ENCODE measurements at places on chromosomes 5 and 9.
A peak's percentile ranks its signal among the peaks of the same experiment; 100 is the strongest.

DNA sequence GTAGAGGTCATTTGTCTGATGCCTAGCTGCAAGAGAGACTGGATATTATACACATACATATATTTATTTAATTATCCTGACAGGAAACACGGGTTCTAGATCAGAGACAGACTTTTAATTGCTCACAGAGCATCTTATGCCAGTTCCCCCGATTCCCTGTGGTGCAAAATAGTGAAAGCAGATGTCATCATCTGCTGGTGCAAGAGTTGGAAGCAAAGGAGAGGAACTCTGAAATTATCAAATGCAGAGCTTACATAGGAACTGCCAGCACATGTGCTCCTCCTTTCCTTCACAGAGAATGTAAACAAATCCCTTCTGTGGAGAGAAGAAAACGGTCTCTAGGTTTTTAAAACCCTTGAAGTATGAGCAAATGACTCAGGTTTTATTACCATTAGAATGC is 69.3 kb downstream of the DTWD2 start:
- peak; percentile 21 for DNase-seq

DNA sequence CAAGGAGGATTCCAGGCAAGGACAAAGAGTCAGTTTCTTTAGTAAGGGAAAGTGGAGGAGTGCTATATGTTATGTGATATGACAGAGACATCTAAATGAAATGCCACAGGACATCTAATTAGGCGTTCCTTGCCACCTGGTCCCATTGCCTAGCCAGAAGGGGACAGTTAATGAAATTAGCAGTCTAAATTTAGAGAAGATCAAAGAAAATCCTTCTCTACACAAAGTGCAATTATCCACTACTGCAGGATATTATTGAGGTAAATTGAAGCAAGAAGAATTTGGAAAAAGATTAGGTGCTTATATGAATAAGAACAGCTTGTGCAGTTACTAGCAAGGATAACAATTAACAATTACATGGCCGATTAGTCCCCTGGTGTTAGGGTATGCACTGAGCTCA is 495.3 kb upstream of the NMUR2 start:
- DNase-seq, result no peak

GRCh38 chr9:87570000-87570908 is 72.6 kb downstream of the DAPK1 start:
- no peak for DNase-seq

DNA sequence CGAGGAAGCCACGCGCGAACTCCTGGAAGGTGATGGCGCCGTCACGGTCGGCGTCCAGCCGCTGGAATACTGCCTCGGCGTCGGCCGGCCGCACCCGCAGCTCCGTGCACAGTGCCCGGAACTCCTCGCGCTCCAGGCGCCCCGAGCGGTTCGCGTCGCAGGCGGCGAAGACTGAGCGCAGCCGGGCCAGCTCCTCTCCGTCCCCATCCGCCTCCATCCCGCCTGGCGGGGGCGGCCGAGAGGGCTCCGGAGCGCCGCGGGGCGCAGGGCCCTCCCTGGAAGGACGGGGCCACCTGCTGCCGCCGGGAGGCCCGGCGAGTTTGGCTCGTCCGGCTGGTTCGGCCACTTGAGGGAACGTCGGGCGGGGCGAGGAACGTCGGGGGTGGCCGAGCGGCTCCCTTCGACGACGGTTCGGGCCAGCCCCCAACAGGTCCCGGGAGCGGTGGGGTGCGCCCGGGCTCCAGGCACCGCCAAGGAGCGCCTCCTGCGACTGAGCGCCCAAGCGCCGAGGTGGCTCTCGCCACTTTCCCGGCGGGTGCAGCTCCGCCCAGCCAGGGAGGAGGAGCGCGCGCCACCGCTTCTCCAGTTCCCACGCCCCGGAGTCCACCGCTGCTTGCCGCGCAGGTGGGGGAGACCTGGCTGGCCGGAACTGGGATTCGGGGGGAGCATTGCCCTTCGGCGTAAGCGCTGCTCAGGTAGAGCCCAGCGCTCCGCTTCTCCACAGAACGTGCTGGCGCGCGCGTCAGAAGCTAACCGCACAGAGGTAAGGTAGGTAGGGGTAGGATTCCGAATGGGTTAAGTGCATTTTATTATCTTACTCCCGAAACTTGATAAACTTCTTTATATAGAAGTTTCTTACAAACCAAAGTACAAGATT is at the start of gene RASEF:
Gene RASEF, minus strand, starts transcription at position 492 of the 877 bp plus-strand sequence. Its CDS starts 275 bp downstream, at position 217.
- no peak for DNase-seq

DNA sequence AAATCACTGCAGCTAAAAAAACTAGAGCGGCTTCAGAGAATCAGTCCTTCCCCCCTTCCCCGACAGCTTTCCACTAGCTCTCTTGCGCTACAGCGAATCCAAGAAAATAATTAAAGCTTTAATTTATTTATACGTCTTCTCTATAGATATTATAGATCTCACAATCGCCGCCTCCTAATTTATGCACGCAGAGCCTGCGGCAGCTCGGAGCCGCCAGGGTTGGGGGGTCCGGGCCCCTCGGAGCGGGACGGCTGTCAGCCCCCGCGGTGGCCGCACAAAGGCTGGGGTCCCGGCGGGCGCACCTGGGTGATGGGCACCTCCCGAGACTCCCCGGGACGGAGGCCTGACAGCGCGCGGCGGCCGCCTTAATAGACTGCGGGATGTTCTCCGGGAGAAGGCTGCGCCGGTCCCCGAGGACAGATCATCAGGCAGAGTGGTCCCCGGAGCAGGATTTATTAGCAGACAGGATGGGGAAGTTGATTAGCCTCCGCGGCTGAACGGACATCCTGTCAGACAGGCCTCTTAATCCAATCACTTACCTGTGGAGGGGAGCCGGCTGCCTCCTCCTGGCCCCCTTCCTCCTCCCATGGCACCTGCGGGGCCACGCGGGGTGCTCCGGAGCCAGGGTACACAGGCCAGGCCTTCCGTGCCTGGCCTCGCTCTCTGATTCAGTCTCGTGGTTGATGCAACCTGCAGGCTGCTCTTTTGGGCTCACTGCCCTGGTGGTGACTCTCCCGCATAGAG is 166.8 kb downstream of the MELK start:
- no peak for DNase-seq

DNA sequence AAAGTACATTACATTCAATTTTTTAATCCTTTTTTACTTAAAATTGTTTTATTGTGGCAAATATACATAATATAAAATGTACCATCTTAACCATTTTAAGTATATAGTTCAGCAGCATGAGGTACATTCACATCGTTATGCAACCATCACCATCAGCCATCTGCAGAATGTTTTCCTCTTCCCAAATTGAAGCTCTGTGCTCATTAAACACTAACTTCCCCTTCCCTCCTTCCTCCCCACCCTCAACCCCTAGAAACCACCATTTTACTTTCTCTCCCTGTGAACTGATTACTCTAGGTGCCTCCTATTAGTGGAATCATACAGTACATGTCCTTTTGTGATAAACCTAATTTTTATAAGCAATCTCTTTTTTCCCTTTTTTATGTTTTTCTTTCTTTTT is 15.6 kb downstream of the TEX53 start:
- DNase-seq, result no peak

- DNase-seq, result no peak
Measured at GRCh38 chr5:177132136-177133095, 1.2 kb upstream of the NSD1 start.

GRCh38 chr9:133879615-133880014 is 112.5 kb downstream of the VAV2 start:
- no peak for DNase-seq

DNA sequence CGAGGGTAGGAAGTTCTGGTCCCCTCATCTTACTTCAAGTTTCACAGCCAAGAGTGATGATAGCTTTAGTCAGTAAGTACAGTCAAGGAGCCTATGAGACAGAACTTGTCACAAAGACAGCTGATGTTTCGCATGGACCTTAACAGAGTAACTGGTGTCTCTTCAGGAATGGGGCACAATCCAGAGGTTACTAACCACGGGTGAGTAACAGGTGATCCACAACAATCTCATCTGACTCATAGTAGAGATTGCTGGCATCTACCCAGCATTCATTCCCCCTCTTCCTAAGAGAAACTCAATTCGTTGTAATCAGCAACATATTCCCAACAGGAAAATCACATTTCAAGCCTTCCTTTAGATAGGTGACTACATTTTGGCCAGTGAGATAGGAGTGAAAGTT is 126.7 kb downstream of the SNX18 start:
- DNase-seq, result peak; percentile 82

DNA sequence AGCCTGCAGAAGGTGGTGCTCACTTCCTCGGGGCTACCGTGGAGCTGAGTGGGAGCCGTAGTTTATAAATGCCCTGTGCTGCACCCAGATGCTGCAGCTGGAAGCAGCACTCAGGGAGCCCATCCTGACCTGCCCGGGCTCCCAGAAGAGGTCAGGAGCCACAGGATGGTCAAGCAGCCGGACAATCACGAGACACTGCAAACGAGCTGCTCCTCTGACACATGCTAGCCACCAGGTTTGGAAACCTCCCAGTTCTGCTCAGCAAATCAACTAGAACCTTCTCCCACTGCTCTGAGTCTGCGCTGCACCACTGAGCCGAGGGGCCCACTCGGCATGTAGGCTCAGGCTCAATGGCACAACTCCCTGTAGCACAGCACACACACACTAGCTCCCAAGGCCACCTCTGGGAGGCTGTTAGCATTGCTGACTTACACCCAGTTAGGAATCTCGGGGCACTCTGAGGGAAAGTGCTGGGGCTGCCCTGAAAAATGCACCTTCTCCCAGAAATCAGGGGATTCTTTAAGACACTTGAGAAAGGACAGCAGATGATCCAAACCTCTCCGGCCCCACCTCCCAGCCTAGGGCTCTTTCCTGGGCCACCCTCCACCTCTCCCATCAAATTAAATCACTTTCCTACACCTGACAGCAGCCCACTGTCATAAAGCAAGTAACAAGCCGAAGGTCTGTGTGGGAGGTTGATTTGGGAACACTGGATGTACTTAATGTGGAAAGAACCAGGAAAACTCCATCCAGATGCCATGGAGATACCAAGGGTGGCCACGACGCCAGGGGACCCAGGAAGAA is 59.1 kb downstream of the PSMB7 start:
- DNase-seq, result no peak

DNA sequence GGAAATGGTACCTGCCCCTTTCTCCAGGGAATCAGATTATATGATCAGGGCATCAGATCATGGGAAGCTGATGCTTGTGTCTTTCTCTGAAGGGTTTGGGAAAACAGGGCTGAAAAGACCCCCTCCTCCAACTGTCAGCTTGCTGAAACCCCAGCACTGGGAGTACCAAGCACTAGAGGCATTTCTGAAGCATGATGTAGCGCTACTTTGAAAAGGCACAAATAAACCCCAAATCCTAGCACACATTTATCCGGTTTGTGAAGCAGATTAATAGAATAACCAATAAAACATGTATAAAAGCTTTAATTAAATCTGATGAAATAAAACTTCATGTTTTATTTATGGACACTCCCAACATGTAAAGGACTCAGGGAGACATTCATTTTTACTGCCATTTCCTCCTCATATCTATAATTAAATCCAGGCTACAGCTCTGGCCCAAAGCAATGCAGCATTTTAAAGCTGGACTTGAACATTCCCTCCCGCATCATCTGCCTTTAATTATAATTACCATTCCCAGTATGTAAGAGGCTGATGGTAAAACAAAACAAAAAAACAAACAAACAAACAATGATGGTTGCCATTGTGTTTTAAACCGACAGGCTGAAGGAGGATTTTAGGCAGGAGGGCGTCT is 298.2 kb upstream of the RFX3 start:
- peak; percentile 93 for DNase-seq

DNA sequence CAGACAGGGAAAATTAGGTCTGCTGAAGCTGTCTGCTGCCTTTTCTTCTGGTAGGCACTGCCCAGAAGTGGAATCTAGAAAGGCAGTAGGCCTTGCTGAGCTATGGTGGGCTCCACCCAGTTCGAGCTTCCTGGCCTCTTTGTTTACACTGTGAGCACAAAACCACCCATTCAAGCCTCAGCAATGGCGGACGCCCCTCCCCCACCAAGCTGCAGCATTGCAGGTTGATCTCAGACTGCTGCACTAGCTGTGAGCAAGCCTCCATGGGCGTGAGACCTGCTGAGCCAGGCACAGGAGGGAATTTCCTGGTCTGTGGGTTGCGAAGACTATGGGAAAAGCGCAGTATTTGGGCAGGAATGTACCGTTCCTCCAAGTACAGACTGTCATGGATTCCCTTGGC is 18.5 kb downstream of the AGTPBP1 start:
- no peak for DNase-seq

DNA sequence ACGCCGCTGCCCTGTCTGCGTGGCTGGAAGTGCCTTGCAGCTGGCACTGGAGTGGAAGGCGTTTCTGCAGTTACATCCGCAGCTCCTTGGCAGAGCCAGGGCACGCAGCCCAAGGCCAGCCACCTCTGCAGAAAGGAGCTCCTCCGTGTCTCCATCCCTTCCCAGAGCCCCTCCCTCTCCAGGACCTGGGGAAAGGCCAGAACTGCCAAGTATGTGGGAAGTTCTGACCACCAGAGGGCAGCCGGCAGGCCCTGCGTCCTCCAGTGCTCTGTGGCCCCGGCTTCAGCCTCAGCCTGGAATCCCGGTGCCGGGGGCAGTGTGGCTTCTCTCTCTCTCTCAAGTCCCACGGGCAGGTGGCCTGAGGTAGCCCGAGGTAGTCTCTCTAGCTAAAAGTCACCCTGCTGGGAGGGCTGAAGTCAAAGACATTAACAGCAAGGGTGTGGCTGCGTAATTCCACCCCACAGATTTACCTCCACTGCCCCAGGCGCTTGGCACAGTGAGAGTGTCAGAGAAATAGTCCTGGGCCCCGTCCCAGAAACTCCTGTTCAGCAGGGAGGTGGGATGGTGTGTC is 101.7 kb upstream of the FCN2 start:
- peak; percentile 58 for DNase-seq

- no peak for DNase-seq
Measured at GRCh38 chr5:91469517-91470165, 86.5 kb upstream of the ARRDC3 start.

- no peak for DNase-seq
Measured at GRCh38 chr5:80703747-80704146, 49.0 kb upstream of the DHFR start.

DNA sequence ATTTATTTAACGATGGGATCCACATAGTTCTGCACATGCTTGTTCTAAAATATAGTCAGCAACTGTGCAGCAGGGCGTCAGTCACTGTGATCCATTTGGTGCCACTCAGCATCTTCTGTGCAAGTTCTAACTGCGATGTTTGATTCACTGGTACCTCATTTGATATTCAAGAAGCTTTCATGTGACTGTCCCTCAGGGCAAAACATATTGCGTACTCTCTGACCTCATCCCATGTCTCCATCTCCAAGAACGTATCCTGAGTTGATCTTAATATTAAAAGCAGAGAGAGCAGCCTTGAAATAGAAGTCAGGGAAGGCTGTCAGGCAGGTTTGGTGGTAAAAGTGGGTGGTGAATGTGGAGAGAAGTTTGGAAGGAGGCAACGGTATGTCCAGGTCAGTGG is 116.5 kb upstream of the ATP10B start:
- no peak for DNase-seq

DNA sequence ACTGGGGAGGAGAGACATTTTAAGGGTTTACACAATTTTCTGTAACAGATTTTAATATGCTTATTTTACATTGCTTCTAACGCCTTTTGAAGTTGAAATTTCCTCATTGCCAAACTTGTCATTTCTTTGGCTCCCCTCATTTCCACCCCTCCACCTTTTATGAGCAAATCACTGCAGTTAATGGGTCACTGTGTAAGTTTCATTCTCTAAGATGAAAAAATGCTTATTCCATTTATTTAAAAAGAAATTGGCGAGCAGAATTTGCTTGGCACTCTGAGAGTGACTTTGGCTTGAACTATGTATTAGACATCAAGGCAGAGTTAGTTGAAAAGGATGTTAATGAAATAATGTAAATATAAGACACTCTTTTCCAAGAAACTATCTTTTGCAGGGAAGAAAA is 66.6 kb downstream of the ITGA1 start:
- DNase-seq, result no peak

All from AG10803 (cell line).